ENCODE measurements at places on chromosomes 12 and 14.

GRCh38 chr12:28425526-28425925, 235.3 kb downstream of the CCDC91 start:
- DNase-seq: no peak

GRCh38 chr14:101134161-101134631, 230.7 kb upstream of the RTL1 start:
- DNase-seq: no peak

- no peak for DNase-seq
Observed at GRCh38 chr12:118145798-118146156, 9.9 kb downstream of the PEBP1 start.

GRCh38 chr12:389142-390096, at the start of gene KDM5A:
TSS of gene KDM5A (minus strand) at chr12:389320. CDS start at chr12:389091, 229 bp downstream.
- DNase-seq: peak; percentile 80

DNA sequence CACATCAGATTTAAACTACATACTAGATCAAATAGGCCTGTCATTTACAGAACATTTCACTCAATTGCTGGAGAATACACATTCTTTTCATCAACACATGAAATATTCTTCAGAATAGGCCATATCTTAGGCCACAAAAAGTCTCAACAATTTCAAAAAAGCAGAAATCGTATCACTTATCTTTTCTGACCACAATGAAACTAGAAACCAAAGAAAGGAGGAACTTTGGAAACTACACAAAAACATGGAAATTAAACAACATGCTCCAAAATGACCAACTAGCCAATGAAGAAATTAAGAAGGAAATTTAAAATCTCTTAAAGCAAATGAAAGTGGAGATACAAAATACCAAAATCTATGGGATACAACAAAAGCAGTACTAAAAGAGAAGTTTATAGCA, 35.1 kb downstream of the PARP11 start:
- no peak for DNase-seq

GRCh38 chr12:117819160-117819559, 149.6 kb downstream of the KSR2 start:
- no peak for DNase-seq

GRCh38 chr14:36344211-36344610, 23.8 kb upstream of the MBIP start:
- no peak for DNase-seq

DNA sequence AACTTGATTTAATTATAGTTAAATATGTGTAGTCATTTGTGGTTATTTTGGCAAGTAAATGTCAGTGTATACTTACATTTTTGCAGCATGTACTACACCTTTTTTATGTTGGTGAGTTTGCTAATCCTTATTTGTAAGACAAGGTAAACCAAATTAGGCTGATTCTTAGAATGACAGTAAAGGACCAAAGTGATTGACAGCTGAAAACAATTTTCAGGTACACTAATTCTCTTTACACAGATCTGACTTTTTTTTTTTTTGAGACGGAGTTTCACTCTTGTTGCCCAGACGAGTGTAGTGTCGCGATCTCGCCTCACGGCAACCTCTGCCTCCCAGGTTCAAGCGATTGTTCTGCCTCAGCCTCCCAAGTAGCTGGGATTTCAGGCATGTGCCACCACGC, 8.4 kb downstream of the SLC25A3 start:
- no peak for DNase-seq

GRCh38 chr12:117966511-117966910, 2.3 kb downstream of the KSR2 start:
- DNase-seq: no peak

DNA sequence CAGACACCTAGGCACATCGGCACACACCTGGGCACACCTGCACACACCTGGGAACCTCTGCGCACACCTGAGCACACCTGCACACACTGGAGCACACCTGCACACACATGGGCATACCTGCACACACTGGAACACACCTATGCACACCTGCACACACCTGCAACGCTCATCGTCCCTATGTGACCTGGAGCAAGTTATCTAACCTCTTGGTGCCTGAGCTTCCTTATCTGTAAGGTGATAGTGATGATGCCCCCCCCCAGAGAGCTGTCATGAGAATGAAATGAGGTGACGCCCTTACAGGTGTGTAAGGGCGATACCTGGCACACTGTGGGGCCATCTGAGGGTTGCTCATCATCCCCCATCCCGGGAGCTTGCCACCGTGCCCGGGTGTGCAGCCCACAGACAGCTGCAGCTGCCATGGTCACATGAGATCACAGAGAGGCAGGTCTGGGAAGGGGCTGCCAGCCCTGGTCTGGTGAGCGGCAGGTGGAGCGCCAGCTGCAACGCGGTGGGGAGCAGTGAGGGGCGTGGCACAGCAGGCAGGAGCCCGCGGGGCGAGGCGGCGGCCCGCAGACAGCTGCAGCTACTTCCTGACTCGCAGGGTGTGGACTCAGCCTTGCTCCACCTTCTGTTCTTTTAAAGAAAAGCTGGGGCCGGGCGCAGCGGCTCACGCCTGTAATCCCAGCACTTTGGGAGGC, 59.9 kb upstream of the FBRSL1 start:
- DNase-seq: no peak

GRCh38 chr12:8048906-8049305, 16.4 kb downstream of the FOXJ2 start:
- DNase-seq: no peak

DNA sequence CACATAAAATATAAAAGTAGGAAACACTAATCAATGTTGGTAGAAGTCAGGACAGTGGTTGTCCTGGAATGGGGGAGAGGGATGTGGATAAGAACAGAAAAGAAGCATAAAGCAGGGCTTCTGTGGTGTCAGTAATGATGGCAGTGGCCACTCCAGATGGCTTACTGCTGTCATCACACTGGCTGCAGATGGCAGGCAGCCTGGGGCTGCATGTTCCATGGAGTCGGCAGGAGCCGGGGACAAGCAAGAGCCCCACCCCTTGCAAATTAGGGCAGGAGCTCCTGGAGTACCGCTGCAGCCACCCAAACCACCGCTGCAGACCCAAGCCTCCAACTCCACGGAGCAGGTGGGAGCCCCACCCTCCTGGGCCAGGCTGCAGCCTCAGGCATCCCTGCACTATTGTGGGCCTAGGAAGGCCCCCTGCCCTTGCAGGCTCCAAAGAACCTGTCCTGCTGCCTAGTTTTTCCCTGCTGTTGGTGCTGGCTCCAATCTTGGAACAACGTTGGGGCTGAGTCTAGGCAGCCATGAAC, 28.8 kb upstream of the SLC5A8 start:
- DNase-seq: no peak

GRCh38 chr12:118448341-118448740, 72.0 kb downstream of the SUDS3 start:
- no peak for DNase-seq

DNA sequence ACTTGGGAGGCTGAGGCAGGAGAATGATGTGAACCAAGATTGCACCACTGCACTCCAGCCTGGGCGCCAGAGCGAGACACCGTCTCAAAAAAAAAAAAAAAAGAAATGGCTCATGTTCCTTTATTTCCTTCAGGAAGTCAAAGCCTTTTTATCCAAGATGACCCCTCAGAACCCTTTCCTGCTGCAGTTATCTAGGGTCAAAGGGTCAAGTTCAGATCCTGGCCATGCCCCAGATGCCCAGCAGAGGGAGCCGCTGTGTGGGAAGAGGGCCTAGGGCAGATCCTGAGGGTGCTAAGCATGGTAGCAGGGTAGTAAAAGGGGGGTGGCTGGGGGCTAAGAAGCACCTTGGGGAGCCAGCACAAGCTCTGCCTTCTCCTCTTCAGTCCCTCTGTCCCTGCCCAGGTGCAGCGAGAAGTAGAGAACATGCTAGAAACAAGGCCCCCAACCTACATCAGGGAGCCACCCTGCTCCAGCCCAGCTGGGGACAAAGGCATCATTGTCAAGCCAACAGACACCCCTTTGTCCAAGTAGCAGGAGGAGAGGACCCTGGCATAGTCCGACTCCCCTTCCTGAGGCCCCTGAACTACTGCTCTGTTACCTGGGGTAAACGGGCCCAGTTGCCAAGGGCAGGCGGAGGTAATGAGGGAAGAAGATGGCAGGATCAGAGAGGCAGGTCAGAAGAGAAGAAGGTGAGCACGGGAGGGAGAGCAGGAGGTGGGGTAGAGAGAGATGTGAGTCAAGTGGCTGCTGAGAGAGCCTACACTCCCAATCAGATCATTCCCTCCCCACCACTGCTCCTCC, 6.5 kb downstream of the NFE2 start:
- DNase-seq: no peak

GRCh38 chr12:103100257-103100831, 142.9 kb downstream of the ASCL1 start:
- DNase-seq: no peak

DNA sequence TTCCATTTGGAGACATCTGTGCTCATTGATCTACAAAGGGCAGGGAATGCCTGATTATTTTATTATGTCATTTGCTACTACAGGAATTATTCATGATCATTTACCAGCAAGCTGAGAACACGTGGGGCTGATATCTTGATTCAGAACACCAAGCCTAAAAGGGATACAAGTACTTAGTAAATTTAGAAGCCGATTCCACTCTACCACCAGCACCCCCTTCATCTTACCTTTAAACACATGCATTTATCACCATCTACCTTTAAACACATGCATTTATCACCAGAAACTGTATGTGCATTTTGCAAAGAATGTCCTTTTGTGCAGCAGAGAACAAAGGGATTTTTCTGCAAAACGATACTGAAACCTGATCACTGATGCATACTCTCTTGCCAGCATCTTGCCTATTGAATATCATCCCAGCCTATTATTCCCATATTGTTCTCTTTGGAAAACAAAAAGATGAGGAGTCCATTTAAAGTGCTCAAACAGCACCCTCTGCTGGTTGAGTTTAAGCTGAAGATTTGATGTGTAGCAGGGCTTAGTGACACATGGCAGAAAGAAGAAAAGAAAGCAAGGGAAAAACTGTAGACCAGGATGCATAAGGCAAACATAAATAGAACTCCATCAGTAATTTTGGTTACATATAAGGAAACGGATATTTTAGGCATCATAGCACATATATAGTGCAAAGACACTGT, 132.6 kb upstream of the PLEKHG7 start:
- no peak for DNase-seq

- no peak for DNase-seq
Observed at GRCh38 chr12:7144414-7145120, 14.4 kb downstream of the CLSTN3 start.

GRCh38 chr12:26383041-26383440, 187.7 kb downstream of the SSPN start:
- DNase-seq: no peak

- no peak for DNase-seq
Observed at GRCh38 chr14:62743118-62743517, 302.1 kb downstream of the KCNH5 start.

GRCh38 chr14:89773644-89774316, 180.8 kb downstream of the EFCAB11 start:
- no peak for DNase-seq

DNA sequence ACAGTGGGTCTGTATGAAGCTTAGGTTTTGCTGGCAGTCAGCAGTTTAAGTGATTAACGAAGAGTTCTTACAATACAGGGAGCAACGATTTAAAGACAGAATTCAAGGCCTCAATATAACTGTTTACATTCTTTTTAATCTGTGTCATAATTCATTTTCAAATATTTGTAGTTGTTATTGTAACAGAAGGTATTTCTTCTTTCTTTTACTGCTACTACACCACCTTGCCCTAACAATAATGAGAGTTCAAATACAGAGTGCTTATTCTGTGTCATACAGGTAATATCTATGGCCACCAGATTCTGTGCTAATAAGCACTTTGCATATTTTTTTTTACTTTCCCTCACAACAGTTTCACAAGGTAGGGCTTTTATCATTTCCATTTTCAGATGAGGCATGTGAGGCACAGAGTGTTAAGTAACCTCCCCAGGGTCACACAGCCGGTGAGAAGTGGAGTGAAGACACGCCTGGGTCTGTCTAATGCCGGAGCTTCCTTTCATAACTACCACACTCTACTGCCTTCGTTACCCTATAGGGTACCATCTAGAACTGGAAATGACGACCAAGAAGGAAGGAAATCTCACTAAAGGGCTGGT, 81.9 kb downstream of the PELI2 start:
- DNase-seq: no peak

DNA sequence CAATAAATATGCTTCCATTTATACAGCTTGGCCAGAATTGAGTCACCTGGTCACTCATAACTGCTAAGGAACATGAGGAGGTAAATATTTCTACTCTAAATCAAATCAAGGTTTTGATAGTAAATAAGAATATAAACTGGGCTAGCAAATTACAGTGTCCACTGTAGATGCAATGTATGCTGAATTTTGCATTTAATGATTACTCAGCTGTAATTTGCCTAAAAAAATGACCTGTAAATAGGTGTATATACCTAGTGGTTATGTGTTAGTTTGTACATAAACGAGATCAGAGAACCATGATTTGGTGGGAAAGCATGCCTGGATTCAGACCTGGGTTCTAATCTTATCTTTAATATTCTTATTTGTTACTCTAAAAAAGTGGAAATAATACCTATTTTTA, 76.6 kb upstream of the CNTN1 start:
- no peak for DNase-seq

DNA sequence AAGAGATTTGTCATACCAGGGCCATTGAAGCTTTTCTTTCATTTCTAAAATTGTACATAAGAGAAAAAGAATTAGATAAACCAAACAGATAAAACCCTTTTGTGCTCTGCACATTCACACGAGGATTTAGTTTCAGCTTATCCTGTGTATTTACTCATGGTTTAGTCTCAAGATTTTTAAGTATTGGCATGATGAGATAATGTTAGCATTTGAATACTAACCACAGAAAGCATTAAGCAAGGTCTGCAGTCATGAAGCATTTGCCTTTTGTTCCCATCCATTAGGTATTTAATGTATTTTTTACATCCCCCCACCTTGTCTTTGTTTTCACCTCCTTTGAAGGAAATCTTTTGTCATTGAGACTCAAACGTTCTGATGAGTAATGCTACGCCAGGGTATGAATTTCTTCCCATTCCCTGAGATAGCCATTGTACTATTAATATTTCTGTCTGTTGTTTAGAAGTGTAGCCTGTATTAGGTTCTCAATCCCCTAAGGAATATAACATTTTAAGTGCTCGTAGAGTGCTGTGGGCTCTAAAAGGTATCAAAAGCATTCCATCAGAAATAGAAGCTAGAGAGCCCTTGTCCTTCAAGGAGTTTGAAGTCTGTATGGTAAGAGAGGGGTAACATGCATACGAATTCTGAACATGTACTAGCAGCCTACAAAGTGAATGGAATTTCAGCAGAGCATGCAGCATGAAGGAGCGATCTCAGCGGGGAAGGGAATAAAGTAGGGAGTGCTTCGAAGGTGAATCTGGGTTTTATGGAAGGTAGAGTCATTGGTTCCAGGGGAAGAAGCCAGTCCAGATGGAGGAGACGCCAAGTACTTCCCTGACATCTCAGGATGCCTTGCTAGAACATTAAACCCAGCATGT, 22.3 kb downstream of the CRADD start:
- peak; percentile 90 for DNase-seq

GRCh38 chr12:87690236-87690810, 338.9 kb downstream of the C12orf50 start:
- no peak for DNase-seq

GRCh38 chr12:68534108-68534507, 76.6 kb upstream of the RAP1B start:
- no peak for DNase-seq

Measured in epithelial cell of prostate (primary cell).